Astrocyte (in vitro differentiated cells and primary cell): ENCODE measurements at places on chromosomes 16 and 17.

- DNase-seq = peak; percentile 61
Measured at GRCh38 chr16:73126525-73126853, 78.6 kb upstream of the ZFHX3 start.

GRCh38 chr16:51638339-51639135 lies 487.5 kb upstream of the SALL1 start:
- peak; percentile 22 for DNase-seq

DNA sequence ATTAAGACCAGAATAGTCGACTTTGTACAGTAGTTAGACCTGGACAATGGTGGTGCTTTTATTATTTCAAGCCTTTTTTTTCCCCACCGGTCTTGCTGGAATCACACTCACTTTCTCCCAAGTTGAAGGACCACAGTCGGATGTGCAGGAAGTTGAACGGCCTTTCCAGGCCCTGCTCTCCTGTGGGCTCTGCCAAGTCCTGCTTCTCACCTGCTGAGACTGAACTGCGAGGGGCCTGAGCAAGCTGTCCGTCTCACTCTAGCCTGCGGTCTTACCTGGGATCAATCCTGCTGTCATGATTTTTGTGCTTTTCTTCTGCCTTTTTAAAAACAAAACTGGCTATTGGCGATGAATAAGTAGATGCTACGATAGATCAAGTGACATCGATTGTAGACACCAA lies 1.3 kb downstream of the TLCD3A start:
- DNase-seq = no peak

GRCh38 chr17:74873874-74874614 lies 1.2 kb upstream of the FDXR start:
- no peak for DNase-seq

GRCh38 chr16:31200821-31201568 lies 1.6 kb downstream of the PYCARD start:
- no peak for DNase-seq

GRCh38 chr17:19513897-19514488 lies 19.7 kb upstream of the SLC47A1 start:
- DNase-seq = peak; percentile 14
